ENCODE measurements at places on chromosomes 7 and 10.

DNA sequence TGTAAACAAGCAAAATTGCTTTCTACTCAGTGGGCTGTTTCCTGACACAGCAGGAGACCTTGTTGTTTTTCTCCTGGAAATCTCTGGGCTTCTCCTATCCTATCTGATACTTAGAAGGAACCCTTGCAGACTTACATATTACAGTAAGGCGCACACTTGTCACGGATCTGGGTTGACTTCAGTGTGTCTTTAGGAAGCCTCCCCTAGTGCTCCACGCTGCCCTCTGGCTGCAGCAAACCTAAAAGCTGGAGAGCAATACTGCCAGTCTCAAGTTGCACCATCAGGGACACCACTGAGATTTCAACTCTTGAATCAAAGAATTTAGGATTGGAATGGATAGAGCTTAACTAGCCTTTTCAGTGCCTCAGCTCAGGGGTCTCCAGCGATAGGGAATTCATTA is 495.3 kb downstream of the LRMDA start:
- no peak for DNase-seq

DNA sequence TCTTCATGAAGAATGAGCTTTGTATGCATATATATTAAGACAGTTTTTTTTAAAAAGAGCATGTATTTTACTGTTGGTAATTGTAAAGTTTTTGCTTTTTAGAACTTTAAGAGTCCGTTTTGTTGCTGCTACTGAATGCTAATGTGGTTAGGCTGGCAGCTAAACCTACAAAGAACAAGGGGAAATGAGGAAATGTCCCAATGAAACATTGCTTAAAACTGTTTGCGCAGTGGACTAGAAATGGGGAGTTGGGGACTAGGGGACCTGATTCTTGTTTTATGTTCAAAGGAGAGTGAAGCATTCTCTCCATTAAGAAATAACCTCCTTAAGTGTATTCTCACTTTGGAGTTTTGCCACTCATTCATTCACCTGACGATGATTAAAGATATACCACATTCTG is 5.7 kb downstream of the NRF1 start:
- DNase-seq = no peak

DNA sequence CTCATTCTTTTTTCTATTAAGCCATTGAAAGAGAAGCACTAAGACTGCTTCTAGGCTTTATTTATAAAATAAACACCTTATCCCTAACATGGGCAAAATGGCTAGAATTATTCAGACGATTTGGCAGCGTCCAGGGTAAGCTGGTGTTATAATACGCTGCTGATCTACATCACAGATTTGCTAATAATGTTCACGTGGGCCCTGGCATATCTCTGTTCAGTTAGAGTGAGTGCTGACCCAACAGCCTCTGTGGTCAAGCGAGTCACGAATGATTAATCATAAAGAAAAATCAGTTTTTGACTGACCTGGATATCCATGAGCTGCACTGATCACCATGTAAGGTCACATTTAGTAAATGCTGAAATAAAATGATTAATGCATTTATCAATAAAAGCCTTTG is 28.4 kb upstream of the CBLL1 start:
- no peak for DNase-seq

- DNase-seq = peak; percentile 19
These were observed 48.4 kb upstream of the BET1 start for GRCh38 chr7:94052398-94053180.

GRCh38 chr7:64886956-64887545 is 16.0 kb upstream of the ZNF273 start:
- no peak for DNase-seq

DNA sequence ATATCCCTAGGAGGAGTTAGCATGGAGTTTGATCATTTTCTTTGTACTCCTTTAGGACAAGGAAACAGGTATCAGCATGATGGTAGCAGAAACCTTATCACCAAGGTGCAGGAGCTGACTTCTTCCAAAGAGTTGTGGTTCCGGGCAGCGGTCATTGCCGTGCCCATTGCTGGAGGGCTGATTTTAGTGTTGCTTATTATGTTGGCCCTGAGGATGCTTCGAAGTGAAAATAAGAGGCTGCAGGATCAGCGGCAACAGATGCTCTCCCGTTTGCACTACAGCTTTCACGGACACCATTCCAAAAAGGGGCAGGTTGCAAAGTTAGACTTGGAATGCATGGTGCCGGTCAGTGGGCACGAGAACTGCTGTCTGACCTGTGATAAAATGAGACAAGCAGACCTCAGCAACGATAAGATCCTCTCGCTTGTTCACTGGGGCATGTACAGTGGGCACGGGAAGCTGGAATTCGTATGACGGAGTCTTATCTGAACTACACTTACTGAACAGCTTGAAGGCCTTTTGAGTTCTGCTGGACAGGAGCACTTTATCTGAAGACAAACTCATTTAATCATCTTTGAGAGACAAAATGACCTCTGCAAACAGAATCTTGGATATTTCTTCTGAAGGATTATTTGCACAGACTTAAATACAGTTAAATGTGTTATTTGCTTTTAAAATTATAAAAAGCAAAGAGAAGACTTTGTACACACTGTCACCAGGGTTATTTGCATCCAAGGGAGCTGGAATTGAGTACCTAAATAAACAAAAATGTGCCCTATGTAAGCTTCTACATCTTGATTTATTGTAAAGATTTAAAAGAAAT is 4.8 kb downstream of the BAMBI start:
- DNase-seq = no peak

GRCh38 chr10:129005804-129006203 is 461.2 kb upstream of the MGMT start:
- DNase-seq = no peak

- DNase-seq = no peak
These were observed 49.1 kb downstream of the AHCYL2 start for GRCh38 chr7:129273936-129274335.

DNA sequence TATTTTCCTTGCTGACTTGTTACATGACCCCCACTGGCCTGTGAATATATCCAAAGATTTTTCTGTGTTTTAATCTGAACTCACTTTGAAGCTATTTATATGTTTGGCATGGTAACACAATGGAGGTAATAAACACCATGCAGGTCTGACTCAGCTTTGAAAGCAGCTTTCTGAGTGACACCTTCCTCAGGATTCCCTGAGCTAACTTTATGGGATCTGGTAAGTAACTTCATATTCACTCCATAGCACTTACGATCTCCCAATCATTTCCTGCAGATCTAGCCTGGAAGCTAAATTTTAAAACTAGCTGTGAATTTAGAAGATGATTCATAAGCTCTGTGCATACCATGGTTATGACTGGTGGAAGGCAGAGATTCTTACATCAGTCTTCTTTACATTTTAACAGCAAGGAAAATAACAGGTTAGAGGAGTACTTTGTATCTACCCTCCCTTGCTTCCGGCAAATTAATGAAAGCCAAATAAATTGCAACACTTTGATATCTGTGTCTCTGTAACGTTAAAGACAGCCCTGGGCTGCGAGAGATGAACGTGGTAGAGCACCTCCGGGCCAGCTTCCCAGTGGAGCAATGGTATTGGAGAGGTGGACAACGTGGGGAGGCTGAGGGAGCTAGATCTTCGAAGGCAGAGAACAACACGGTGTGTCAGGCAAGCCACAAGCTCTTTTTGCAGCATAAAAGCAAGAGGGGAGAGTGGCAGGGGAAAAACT is 170.2 kb upstream of the KLF14 start:
- no peak for DNase-seq

DNA sequence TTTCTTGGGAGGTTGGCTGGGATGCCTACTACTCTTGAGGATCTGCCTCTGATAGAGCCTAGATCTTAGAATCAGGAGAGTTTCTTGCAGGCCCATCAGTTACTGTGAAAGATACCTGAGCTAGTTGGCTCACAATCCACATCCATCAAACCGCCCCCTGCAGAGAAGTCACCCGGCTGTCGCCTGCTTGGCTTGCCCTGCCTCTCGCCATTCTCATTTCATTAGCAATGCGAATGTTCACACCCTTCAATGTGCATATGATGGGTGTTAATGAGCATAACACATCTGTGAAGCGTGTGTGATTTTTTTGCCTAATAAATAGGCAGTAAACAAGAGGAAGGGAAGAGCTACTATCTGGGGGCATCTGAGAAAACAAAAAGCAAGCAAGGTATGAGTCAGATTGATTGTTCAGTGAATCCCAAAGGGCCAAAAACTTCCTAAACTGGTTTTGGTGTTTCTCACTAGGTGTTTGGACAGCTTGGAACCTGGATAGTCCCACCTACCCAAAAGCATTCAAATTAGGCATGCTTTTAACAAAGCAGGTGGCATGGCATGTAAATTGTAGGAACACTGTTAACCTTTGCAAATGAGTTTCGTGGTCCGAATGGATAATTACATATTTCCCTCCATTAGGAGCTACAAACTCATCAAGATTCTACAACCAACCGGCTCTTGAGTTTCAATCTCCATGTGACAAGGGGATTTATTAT is 272.3 kb upstream of the C7orf33 start:
- DNase-seq = no peak

- DNase-seq = peak; percentile 32
These were observed 844 bp downstream of the NRF1 start for GRCh38 chr7:129612112-129613015.

DNA sequence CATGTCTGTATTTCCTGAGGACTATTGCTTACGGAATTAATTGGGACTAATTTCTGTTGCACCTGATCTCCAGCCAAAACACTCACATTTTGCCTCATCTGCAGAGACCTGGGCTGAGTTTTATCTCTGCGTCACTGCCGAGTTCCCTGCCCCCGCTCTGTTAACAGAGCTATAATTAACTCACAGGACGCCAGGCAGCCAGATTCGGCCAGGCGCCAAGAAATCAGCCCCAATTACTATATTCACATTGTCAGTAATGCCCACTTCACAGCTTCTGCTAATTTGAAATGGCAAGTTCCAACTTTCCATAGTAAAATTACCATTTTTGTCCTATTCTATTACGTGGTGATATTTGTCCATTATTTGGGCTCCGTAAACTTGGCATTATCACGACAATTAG is 130.5 kb downstream of the CUX1 start:
- DNase-seq = no peak

GRCh38 chr10:128468462-128468861 is 342.2 kb upstream of the MKI67 start:
- no peak for DNase-seq

DNA sequence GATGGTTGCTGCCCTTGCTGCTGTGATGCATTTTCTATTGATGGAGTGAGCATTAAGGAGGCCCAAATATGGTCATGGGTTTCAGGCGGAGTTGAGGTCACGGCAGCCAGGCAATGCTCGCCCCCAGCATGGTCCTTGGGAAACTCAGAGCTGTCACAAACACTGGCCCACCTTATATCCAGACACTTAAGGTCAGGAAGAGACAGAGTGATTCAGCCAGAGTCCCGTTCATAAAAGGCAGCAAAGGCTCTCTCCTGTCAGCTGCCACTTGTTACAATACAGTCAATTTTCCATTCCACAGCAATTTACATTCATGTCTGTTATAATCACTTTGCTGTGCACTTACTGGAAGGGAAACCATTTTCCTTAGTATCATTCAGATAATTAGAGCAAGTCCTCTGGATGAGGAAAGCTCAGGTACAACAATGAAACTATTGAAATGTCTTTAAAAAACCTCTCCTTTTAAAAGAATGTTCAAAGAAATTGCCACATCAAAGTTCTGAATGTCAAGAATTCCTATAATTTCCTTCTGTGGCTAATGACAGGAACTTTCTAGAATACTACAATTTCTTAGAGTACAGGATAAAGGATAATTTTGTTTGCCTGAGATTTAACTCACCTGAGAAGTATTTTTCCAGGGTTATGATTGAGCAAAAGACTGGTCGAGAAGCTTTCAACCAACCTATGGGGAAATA is 14.8 kb upstream of the ANKRD1 start:
- DNase-seq = no peak

- no peak for DNase-seq
These were observed 249.4 kb downstream of the COBL start for GRCh38 chr7:51067258-51067657.

DNA sequence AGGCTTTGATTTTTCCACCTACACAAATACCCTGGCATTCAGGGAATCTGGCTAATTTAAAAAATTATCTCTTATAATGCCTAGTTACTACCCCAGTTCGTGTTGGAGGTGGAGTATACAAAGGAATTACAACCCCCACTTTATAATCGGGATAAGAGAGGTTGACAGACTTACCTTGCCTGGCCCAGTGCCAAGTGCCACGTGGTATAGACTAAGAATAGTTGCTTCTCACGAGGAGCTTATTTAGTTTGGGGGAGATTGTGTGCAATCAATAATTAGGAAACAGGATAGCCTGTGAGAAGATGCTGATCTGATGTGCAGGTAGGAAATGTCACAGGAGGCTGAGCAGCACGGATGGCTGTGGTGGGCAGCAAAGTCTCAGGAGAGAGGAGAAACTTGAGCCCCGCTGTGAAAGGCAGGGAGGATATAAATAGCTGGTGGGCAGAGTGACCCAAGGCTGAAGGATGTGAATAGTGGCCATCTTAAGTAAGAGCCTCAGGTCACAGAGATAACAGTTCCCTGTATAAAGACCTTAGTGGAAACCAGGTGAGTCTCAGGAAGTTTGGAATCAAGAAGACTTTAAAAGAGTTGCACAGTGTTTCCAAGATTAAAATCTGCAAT is 11.3 kb upstream of the ATXN7L1 start:
- no peak for DNase-seq

DNA sequence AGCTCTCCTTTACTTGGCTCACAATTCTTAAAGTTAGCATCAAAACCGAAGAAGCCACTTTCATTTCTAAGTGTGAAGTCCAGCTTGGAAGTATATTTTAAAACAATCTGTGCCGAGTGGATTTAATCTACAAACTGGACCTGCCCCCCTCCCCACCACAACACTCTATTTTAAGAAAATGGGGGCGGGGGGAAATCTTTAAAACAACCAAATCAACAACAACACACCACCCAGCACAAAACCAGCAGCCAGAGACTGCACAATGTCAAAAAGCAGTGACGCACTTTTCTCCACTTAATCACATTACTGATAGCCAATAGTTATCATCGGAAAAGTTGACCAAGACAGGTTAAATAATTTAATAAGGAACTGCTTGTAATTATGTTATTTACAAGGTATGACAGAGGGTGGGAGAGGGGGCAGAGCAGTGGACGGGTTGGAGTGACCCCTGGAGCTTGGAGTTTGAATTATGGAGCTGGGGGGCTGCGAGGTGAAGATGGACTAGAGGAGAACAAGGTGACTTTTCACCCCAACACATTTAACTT is 2.8 kb downstream of the EBF3 start:
- DNase-seq = no peak

- no peak for DNase-seq
These were observed 172.6 kb upstream of the KLF14 start for GRCh38 chr7:130906575-130906974.

- DNase-seq = no peak
These were observed 564.3 kb downstream of the GATA3 start for GRCh38 chr10:8618834-8619233.

DNA sequence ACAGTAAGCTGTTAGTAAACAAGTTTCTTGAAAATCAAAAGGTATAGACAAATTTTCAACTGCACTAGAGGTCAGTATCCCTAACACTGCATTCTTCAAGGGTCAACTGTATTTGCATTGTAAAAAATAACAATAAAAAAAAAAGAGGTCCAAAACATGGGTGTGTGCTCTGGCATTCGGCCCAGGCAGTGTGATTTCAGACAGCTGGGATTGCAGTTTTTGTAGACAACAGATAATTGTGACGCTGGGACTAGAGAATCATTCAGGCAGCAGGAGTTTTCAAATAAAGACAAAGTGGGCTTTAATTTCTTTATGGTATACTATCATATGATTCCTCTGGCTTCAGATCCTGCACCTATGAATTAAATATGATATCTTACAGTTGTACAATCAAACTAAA is 543.2 kb upstream of the SEMA3D start:
- no peak for DNase-seq

GRCh38 chr7:106775552-106775936 is 89.5 kb upstream of the PIK3CG start:
- no peak for DNase-seq

GRCh38 chr10:73866621-73867020 is 7.7 kb downstream of the CAMK2G start:
- DNase-seq = no peak

Measured in CD4-positive, alpha-beta T cell treated with Interleukin-4 for 1 hour (primary cell).